T47D (cell line): ENCODE measurements at places on chromosomes 6 and 20.

DNA sequence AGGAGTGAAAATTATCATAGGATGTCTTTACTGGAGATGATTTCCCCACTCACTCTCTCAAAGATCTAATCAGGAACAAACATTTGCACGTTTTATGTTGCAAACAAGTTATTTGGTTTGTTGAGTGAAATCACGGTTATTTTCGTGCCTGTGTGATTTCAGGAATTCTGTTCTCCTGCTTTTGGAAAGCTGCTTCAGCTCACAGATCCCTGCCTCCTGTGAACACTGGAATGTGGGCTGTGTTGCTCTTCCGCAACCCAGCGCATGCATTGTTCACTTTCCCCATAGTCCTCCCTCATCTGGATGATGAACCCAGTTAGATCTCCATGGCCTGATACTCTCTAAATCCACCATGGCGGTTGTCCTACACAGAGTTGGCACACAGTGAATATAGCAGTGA, 91.0 kb downstream of the PLEKHG1 start:
- DNase-seq: no peak

GRCh38 chr6:27889628-27890444, 22.4 kb downstream of the OR2B2 start:
- DNase-seq: no peak

DNA sequence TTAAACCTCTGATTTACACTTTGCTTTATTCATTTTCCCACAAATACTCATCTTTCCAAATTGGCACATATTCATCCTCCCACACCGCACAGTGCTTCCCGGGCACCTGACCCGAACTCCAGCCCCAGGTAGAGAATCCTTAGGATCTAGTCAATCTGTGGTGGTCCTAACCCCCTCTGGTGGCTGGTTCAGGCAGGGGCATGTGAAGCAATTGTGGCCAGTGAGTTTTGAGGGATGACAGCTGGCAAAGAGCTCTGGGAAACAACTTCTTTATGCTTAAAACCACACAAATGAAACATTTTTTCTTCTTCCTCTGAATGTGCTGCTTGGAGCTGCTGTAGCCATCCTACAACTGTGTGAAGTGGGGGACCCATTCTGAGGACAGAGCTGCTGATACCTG, 54.7 kb downstream of the ELOVL5 start:
- no peak for DNase-seq

GRCh38 chr20:5467086-5467485, 150.3 kb upstream of the PROKR2 start:
- no peak for DNase-seq

DNA sequence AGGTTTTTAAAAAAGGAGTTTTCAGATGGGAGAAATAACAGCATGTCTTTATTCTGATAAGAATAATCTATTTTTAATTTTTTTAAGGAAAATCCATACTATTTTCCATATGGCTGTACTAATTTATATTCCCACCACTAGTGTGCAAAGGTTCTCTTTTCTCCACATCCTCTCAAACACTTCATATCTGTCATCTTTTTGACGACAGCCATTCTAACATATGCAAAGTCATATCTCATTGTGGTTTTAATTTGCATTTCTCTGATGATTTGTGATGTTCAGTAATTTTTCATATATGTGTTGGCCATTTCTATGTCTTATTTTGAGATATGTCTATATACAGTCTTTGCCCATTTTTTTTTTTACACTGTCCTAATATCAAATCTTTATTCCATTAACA, 280.6 kb upstream of the RUNX2 start:
- DNase-seq: no peak
